ENCODE measurements at places on chromosomes 7 and 10.

- DNase-seq, result no peak
These were observed 167.3 kb upstream of the C1GALT1 start for GRCh38 chr7:7014827-7015595.

GRCh38 chr10:7933262-7933661 lies 115.0 kb downstream of the TAF3 start:
- DNase-seq, result no peak

- DNase-seq, result no peak
These were observed 32.8 kb downstream of the GOLGA7B start for GRCh38 chr10:97882142-97883091.

GRCh38 chr7:36096460-36097095 lies 56.5 kb upstream of the EEPD1 start:
- DNase-seq, result no peak

GRCh38 chr10:8049865-8050555 lies 4.5 kb upstream of the GATA3 start:
- DNase-seq, result no peak

- no peak for DNase-seq
These were observed 37.0 kb upstream of the ATRNL1 start for GRCh38 chr10:115056186-115056585.
